ENCODE measurements at places on chromosomes 1 and 21.

- no peak for DNase-seq
These were observed 138.4 kb downstream of the PLXNA2 start for GRCh38 chr1:208105756-208106155.

- no peak for DNase-seq
These were observed 3.4 kb downstream of the APOA2 start for GRCh38 chr1:161220002-161220401.

DNA sequence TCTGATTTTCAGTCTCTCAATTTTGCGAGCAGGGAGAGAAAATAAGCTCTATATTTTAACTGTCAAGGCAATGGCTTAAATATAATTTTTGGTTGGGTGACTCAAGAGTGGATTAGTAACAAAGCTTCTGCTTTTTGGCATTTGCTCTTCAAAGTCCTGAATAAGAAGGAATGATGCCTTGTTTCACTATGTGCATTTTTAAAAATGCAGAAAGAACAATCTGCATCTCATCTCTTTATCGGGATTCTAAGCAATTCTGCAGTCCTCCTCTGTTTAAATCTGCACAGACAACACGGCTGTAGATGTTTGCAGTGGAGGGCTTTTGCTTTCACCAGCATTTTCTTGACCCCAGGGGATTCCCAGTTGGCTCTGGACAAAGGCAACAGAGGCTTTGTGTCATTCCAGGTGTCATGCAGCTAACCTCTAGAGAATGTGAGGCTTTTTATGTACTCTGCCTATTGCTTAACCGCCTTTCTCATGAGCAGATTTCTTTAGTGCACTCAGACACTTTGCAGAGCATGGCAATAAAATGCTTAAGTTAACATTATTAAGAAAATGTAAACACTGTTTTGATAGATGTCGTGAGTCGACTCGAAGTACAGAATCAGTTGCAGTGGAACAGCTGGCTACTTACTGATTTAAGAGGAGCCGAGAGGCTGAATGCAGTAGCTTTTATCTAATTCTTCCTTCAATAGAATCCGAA, 783.2 kb upstream of the NEGR1 start:
- DNase-seq = no peak

GRCh38 chr1:3535732-3536131, 75.6 kb downstream of the MEGF6 start:
- no peak for DNase-seq

DNA sequence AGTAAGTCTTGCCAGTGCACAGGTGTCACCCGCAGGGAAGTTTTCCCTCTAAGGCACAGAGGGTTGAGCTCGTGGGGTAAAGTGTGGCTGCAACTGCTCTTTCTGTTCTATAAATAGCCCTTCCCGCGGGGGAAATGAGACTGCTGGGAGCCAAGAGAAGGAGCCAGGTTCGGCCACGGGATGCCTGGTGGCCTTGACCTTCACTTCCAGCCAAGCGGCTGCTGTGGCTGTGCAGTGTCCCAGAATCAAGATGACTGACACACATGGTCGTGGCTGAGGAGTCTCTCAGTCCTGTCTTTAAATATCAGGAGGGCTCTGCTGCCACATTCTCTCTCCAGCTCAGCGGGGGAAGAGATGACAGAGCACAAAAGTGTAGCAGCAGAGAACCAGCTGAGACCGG, 154.1 kb upstream of the VAMP3 start:
- DNase-seq = no peak

DNA sequence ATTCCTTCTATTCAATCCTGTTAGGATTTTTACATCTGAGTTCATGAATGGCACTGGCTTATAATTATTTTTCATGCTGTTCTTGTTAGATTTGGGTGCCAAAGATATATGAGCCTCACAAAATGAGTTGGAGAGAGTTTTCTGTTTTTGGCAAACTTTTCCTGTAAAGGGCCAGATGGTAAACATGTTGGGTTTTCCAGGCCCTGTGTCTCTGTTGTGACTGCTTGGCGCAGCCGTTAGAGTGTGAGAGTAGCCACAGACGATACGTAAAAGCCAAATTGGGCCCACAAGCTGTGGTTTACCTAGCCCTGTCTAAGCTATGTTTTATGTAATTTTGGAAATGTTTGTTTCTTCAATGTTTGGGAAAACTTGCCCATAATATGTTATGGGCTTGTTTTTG, 15.6 kb upstream of the CA6 start:
- no peak for DNase-seq

DNA sequence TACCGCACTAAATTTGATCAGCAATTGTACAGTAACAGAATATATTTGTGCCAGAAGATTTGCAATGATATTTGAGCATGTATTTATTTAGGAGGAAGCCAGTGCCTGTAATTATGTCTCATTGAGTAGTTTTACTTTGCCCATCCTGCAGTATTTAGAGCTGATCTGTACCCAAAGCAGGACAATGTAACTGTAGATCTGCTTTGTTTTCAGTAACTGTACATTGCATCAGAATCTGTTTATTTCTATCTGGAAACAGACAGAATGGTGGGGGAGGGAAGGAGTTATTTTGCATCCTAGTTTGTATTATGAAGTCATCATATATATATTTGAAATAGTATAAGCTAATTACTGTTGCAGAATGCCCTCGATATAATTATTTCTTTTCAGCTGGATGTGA, 36.2 kb upstream of the LRRC8C start:
- no peak for DNase-seq

GRCh38 chr1:1213345-1214265, at the start of gene TNFRSF4:
Gene TNFRSF4 (minus strand): TSS chr1:1214153. CDS start chr1:1214127, 26 bp downstream.
- no peak for DNase-seq

GRCh38 chr1:248183996-248184395, 9.4 kb downstream of the OR2M2 start:
- DNase-seq = no peak

- DNase-seq = no peak
These were observed 68.4 kb downstream of the USP24 start for GRCh38 chr1:55146781-55147180.

DNA sequence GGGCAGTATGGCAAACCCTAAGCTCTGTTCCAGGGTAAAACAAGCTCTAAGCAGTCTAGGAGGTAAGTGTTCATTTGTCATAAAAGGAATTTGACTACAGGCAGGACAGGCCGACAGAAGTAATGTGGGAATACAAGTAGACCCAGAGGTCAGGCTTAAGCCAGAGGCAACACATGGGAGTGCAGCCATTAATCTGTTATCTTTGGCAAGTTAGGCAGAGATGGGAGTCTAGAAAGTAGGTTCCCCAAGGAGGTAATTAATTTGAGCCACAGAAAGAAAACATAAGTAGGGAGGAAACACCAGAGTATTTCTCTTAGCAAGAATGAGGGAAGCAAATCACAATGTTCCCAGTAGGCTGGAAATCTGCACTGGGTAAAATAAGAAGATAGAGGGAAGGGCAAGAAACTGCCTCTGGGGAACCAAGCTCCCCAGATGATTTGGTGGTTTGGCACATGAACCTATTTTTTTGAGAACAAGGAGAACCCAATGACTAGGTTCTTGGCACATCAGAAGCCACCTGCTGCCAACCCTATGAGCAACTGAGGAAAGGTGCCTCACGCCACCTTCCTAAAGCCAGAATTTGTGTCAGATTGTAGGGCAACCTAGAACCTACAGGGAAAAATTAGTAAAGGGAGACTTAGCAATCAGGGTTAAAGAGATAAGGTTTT, 636.4 kb upstream of the PLXNA2 start:
- no peak for DNase-seq

DNA sequence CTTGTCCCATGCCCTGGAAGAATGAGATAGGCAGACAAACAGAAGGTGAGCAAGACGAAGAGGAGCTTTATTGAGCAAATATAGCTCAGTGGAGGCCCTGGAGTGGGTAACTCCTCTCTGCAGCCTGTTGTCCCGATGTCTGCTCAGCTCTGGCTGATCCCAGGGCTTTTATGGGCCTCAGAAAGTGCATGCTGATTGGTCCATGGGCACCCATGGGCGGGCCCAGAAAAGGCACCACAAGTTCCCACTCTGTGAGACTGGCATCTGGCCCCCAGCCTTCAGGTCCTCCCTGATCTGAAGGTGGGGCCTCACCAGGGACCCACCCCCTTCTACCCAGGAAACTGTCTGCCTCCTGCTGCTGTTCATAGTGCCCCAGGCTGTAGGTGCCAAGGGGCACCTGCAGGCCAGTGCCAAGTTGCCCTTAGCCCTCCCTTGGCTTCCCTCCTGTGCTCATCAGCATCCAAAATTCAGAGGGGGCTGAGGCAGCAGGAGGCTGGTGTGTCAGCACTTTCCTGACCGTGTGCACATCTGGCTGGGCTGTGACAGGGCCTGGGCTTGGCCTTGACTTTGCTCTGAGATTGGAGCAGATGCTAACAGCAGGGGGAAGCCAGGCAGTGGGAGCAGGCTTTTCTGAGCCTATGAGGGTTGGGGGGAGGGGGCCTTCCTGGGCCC, 35.4 kb downstream of the ACTL8 start:
- DNase-seq = no peak

DNA sequence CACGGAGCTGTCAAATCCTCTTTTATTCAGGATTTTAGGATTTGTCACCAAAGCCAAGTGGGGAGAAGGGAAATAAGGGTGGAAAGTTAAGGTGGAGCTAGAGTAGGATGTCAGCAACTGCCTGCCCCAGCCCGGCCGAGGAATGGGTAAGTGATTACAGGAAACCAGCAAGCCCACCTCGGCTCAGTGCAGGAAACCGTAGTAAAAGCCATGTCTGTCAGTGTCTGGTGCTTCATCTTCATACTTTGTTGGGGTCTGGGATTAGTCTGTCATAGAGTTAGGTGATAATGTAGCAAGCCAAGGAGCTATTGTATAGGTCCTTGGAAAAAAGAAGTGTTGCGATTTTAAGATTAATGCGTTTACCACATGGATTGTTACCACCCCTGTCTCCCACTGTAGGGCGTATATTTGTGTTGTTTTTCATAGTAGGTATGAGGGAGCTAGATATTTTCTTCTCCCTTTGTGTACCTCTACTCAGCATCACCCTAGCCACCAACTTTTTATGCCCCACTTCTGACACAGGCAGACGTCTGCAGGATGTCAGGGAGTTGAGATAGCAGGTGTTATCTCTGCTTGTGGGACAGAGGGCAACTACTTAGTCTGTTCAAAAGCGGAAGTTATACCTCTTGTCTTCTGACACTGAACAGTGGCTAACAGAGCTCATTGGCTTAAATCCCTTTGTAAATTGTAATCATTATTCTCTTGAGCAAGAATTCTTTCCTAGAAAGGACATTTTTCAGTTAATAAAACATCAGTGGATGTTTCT, 253.7 kb downstream of the HHAT start:
- no peak for DNase-seq

GRCh38 chr1:40842207-40842606, 20.0 kb downstream of the CITED4 start:
- no peak for DNase-seq

DNA sequence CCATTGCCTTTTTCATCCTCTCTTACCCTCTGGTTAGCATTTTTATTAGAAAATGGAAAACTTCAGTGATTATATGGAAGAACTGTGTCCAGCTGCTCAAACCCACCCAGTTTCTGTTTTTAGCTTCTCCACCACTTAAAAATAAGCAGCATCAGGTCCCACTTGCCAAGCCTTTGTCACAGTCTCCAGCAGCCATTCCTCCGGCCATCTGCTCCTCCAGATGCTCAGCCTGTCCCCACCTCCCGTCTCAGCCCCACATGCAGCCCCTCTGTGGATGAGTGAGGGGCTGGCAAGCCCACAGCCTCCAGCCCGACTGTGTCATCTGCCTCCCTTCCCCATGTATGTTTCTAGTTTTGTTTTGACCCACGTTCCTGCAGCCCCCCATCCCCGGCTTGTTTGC, 289.7 kb downstream of the HHAT start:
- no peak for DNase-seq

DNA sequence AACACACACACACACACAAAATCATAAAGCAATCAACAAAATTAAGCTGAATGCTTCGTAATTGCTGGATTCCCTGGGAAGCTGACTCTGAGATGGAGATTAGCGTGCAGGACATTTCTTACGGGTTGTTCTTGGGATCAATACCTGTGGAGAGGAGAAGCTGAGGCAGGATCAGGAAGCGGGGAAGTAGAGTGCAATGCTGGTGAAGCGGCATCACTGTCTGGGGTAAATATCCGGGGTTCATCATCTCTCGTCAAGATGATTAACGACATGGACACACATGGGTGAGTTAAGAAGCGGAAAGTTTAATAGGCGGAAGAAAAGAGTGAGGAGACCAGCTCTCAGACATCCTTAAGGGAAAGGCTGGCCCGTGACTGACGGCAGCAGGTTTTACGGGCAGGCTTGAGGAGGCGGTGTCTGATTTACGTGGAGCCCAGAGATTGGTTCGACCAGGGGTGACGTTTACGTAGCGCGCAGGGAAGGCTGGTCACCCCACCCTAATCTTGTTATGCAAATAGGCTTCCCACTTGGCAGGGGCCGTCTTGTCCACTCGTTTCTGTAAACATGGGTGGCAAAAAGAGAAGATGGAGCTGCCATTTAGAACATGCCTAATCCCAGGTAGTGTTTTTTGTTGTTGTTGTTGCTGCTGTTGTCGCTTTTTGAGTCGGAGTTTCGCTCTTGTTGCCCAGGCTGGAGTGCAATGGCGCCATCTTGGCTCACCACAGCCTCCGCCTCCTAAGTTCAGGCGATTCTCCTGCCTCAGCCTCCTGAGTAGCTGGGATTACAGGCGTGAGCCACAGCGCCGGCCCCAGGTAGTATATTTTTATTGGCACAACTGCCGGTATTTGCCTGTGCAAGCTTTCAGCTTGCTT, 135.6 kb upstream of the KCNJ15 start:
- DNase-seq = no peak

- no peak for DNase-seq
These were observed 10.0 kb downstream of the RAB4A start for GRCh38 chr1:229280921-229281320.
